ENCODE measurements at places on chromosomes 2 and 18.

DNA sequence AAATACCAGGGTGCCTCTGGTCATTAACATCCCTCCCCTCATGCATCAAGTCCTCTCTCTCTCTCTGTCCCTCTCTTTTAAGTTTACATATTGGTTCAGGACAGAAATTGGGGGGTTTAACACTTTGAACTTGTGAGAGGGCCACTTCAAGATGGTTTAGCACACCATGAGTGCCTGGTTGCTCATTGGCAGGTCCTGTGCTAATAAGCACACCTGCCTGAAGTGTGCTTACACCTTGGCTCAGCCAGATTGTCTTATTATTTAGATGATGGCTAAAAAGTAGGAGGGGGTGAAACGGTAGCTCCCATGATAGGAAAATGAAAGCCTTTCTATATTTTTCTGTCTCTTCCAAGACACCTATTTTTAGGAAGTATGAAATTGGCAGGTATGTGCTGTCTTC is 205.8 kb downstream of the ARL6IP6 start:
- no peak for DNase-seq

DNA sequence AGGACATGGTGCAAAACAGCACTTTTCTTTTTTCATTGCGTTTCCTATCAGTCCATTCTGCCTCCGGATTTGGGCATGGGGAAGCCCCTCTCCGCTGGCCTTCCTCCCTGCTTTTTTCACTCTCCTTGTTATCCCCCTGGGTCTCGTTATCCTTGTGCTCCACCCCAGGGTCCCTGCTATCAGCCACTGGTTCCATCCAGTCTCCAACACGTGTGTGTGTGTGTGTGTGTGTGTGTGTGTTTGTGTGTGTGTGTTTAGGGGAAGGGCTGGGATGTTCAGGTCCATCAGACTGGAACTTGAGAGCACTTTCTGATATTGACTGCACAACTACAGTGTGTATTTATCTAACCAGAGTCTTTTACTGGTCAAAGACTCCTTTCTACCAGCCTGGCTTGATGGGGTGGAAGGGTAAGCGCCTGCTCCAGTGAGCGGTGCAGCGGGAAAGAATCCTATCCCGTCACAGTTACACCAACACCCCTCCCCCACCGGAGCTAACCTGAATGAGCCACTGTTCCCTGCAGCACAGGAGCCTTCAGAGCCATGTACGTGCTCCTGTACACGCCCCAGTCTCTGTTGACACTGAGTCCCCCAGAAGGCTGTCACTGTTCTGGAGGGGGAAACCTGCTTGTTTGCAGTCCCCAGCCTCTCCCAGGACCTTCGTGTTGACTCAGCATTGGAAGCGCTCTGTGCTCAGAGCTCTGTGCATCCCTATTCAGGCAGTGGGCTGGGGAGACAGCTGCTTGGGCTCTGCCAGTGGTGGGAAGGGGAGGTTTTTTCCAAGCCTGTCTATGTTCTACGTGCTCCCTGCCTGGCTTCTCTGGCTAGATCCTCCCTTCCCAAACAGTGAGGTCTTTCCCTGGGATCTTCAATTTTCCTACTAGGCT is 4.6 kb downstream of the INHA start:
- DNase-seq = no peak

DNA sequence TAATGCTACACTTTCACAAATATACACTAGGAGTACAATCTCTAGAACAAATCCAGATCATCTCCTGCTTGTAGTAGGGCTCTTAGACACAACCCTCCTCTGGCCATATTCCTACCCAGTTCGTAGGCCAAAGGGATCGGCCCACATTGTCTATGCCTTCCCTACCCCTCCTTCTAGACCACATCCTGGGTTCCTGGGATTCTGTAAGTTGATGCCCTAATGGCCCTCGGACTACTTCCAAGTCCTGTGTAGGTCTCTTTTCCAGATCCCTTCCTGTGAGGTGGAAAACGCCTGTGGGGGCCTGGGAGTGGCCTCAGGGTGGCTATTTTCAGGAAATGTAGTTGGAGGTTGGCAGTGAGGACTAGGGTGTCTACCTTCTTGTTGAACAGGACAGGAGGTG is 289.7 kb downstream of the ZNF385B start:
- no peak for DNase-seq

DNA sequence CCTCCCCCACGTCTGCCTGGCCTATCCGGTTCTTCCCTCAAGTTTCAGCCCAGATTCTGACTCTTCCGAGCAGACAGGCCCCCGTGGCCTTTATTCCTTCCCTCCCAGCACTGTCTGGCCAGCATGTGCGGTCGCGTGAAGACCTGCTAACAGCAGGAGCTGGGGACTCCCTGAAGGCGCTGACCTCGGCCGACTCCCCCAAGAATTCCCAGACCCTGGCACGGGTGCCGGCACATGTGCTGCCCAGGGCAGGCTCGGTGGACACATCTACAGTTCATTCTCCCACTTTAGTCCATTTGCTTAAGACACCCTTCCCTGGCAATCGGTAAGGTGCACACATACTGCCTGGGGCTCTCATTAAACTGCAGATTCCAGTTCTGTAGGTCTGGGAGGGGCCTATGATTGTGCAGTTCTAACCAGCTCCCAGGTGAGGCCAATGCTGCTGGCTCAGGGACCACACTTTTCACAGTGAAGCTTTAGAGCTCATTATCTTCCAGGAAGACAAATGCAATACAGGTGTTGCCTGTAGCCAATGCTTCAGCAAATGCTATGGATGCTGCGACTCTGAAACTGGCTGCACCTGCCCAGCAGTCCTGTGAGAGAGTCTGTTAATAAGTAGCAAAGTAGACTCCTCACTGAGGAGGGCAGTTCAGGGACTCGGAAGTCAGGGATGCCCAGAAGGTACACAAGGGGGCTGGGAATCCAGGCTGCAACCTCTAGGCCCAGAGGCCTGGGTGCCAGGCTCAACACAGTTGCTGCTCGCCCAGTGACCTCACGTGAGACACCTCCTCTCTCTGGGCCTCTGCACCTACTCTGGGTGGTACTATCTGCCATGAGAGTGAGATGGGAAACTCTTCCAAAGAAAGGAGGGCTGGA is 45.4 kb upstream of the TAF1B start:
- DNase-seq = no peak

- no peak for DNase-seq
These were observed 230.1 kb downstream of the GPD2 start for GRCh38 chr2:156666130-156666785.

GRCh38 chr2:57313678-57314077 is 732.9 kb upstream of the VRK2 start:
- no peak for DNase-seq

GRCh38 chr2:7891312-7891711 is 790.5 kb upstream of the ID2 start:
- DNase-seq = no peak

DNA sequence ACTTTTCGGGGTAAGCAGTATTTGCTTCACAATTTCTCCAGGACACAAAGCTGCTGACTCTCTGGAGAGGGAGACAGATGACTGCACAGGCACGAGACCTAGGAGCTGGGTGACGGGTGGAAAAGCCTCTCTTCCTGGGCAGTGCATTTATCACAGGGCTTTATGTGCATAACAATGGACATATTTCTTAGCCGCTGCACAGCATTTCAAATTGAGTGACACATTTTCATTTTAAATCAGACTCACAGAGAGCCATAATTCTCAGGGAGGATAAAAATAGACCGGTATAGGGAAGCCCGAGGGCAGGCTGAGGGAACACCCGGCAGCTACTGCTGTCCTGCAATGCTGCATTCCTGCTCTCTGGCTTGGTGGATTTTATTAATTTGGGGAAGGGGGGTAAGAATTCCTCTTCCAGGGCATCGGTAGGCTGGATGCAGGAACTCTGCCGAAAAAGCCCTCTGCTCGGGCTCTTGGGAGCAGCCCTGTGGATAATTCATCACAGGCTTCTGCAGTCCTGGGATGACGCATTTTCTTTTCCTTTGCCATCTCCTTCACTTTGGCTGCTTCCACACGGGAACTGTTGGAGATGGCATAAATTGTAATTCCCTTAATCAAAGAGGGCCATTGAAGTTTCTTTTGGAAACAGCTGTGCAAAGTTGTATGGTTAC is 108.1 kb upstream of the ACAA2 start:
- no peak for DNase-seq

DNA sequence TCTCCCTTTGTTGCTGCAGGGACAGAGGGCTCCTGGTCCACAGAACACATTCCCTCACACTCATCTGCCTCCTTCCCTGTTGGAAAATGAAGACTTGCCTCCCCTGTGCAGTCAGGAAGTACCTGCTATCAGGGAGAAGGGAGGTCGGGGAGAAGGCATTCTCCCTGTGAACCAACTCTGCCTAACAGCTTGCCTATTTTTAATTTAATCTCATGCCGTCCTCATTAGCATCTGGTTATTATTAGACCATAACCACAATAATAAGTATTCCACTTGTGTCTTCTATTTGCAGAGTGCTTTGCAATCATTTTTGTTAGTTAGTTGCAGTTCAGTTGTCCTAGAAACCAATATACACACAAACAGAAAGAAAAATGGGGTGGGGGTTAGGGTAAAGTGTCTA is 232.6 kb upstream of the SKOR2 start:
- no peak for DNase-seq

DNA sequence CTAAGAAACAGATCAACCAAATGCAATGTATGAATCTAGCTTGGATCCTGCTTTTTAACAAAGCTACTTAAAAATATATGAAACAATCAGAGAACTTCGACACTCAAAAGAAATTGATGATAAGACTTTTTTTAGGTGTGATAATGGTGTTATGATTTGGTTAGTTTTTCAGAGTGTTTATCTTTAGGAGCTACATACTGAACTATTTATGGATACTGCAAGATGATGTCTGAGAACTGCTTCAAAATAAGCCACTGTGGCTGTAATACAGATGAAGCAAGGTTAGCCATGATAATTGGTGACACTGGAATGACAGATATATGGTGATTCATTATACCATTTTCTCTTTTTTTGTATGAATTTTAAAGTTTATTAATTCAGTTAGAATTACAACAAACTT is 14.2 kb downstream of the SLC25A12 start:
- no peak for DNase-seq

DNA sequence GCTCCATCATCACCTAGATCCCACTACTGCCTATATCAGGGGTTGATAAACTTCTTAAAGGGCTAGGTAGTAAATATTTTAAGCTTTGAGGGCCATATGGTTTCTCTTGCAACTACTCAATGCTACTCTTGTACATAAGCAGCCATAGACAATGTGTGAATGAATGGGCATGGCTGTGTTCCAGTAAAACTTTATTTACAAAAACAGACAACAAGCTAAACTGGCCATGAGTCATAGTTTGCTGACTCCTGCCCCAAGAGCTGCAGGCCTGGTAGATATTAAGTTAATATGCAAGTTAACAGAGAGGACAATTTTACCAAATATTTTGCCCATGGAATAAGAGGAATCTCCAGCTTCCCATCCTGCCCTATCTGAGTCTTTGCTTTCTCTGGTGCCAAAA is 29.8 kb upstream of the MYO3B start:
- peak; percentile 44 for DNase-seq

DNA sequence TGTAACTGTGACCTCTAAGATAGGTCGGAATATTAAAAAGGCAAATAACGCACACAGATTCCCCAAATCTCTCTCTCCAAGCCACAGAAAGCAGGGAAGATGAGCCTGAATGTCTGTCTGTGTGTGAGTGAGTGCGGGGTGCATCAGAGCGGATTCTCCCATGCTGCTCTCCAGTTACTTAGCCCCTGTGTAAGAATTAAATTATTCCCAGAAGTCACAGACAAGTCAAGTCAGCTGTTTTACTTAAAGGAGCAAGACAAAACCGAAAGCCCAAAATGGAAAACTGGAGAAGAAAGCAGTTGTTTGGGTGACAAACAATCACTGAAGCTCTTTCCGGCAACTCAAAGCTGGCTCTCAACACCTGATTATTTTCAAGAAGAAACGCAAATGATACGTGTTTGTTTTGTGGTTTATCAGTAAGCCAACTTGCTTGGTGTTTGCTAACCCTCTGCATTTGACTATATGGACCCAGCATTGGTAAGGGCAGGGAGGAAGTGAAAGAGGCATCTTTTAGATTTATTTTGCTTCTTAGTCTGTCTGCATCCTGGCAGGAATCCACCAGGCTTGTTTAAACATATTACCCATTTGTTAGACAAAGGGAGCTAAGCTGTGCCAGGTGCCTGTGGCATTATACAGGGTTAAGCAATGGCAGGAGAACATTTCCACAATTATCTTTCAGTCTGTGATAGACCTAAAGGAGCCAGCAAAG is 121.5 kb upstream of the CREB1 start:
- no peak for DNase-seq

GRCh38 chr2:13230221-13230620 is 513.5 kb downstream of the TRIB2 start:
- peak; percentile 40 for DNase-seq

- no peak for DNase-seq
These were observed 21.7 kb upstream of the ZCCHC2 start for GRCh38 chr18:62500966-62501591.

- peak; percentile 79 for DNase-seq
These were observed 42.1 kb downstream of the MTCL1 start for GRCh38 chr18:8747440-8747937.

DNA sequence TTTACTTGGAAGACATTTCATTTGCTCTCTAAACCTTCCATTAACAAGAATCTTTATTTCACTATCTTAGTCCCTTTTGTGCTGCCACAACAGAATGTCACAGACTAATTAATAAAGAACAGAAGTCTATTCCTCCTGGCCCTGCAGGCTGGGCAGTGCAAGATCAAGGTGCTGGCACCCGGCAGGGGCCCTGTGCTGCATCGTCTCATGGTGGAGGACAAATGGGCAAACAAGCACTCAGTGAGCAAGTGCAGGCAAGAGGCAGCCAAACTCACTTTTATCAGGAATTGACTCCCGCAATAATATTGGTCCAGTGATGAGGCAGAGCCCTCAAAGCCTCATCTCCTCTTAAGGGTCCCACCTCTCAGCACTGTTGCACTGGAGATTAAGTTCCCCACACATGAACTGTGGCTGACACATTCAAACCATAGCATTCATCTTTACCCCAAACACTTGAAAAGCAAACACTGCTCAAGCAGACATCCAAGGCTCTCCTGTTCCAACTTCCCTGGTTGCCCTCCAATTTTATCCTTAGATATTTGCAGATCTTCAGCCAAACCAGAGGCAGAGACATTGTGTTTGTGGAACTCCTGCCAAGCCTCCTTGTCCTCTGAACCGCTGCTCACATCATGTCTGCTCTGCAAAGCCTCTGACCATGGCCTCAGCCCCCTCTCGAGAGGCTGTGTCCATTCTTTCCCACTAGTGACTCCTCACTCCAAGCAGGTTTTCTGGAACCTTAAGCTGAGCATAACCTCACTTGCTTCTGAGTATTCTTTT is 404.4 kb upstream of the SOX11 start:
- no peak for DNase-seq

GRCh38 chr2:56757884-56758545 is 574.2 kb downstream of the CCDC85A start:
- no peak for DNase-seq

Data from ELR (cell line).